ENCODE measurements at places on chromosomes 13 and 19.

DNA sequence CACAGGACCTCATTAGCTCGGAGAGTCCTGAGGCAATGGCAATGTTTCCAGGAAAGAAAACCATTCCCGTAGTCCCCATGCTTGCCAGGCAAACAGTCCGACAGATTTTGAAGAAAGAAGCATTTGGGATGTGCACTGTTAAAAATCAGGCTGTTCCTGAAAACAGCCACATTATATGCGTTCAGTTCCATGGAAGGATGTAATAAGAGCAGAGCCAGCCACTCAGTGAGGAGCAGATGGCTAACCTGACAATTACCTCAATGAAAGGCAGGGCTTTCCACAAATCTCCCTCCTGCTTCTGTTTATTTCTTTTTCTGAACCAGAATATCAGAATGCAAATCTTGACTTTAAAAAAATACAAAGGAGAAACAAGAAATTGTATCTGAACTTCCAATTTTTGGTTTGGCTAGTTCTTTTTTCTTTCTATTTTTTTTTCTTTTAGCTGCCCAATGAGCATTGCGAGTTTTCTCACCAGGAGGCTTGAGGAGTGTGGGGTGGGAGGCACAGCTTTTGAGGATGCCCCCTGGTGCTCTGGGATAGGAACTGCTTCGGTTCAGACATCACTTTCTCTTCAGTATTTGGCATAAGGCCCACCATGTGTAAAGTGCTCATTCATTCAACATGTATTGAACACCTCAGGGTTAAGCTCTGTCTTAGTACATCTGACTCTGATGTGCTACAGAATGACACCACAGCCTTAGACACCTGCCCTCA, 124.2 kb downstream of the TBC1D4 start:
- DNase-seq: peak; percentile 66

DNA sequence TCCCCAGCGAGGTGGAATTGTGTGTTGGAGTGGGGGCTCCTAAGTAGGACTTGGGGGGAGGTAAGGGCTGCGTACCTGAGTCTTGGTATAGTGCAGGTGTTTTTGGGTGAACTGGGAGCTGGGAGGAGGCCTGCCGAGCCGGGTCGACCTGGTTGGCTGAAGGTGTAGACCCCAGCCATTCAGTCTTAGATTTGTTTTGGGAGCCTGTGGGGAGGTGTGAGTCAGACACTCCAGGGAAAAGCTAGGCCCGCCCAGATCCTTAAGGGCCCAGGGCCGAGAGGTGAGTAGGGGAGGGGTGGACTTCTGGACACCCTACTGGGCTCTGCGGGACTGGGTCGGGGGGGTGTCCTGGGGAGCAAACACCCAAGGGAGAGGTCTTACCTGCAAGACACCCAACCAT, 935 bp downstream of the CRB3 start:
- DNase-seq: no peak

DNA sequence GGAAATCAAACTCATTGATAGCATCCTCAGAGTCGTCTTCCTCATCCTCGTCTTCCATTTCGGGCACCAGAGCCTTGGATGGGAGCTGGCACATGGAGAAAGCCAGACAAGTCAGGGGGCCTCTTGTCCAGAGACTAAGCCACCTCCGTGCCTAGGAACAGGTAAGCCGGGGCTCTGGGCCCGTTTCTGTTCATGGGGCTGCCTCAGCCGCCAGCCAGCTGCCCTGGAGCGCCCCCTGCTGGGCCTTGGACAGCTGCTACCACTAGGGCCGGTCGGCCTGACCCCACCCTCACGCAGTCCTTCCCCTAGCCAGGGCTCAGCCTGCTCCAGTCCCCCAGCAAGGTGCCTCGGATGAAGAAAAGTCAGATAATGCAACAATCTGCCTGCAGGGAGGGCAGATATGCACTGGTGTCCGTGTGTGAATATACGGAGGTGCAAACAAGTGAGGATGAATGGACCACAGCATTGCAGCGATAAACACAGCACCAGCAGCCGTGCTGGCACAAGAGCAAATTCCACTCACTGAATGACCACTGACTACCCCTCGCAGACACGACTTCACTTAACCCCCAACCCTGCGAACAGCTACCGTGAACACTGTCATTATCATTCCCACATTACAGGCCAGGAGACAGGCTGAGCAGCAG, 11.9 kb upstream of the PRKD2 start:
- peak; percentile 82 for DNase-seq

DNA sequence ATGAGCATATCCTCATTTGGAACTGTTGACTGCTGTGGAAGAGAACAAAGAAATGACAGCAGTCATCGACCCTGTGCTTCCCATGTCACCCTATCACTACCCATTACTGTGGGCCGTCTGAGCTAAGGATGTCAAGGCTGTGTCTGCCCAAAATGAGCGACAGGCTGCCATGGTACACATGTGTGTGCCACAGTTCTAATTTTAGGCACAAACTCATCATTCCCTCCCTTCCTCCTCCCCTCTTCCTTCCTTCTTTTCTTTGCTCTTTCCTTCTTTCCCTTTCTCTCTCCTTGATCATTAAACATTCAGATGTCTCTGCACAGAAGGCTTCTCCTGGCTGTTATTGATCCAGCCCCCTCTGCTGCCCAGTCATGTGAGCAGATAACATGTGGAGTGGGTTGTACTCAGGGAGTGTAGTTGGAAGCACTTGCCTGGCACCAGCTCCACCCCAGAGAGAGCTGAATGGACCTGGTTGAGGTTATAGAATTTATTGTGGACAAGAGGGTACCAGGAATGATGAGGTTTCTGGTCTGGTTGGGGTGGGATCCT, 6.3 kb downstream of the FGF9 start:
- no peak for DNase-seq

DNA sequence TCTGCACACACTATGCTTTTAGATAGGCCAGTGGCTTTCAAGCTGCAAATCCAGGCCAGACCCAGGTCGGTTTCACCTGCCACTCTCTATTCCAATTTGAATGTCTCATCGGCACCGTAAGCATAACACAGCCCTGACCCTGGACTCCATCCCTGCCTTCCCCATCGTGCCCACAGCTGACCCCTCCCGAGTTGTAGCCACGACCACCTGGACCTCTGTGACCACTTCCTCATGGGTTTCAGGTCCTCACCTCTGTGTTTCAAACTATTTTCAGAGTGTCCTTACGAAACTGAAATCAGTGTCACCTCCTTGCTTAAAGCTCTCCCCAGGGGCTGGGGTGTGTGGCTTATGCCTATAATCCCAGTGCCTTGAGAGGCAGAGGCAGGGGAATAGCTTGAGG, 9.0 kb upstream of the HSH2D start:
- no peak for DNase-seq

- DNase-seq: no peak
Measured at GRCh38 chr13:45108716-45109101, 11.6 kb upstream of the GTF2F2 start.

DNA sequence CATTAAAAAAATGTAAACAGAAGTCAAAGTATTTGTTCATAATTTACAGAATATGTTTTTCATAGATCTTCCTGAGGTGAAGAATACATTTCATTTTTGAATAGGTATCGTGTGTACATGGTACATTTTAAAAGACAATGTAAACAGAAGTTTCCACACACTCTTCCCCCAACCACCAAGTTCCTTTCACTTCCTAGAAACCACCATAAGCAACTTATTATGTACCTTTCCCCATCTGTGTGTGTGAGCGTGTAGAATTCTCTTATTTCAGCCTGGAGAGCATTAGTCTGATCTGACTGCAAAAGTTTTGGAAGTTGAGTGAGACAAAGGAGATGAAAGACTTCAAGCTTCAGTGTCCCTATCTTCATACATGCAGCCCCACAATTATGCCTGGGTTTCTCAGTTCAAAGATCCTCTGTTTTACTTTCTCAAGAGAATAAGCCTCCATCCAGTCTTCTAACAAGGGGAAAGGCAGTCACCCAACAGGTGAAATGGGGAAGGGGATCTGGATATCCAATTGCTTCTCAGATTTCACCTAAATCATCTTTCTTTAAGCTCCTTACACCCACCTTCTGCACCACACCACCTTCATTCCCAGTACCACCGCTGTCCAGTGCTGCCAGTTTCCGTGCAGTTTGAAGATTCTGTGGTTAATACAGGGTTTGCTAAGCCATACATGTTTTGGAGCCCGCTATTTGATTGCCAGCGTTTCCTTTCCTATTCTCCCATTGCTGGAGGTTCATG, 2.1 kb downstream of the TEX30 start:
- no peak for DNase-seq

DNA sequence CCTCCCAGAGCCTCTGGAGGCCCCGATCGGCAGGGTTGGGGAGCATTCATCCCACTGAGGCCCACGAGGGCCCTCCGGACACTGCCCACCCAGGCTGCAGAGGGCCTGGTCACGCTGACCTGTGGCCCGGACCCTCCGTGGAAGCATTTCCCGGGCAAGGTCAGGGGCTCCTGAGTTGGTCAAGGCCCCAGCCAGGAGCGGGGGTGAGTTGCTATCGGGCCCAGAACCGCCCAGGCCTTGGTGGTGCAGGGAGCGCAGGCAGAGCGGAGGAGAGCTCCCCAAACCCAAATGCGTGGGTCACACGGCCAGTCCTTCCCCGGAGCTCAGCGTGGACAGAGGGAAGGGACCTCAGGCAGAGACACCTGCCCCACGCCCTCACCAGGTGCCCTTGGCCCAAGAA, 25.7 kb downstream of the GPX4 start:
- DNase-seq: no peak

GRCh38 chr19:15223649-15224361, 8.4 kb downstream of the EPHX3 start:
- DNase-seq: no peak
